Muscle of back (tissue), 13 donors: ENCODE measurements at places on chromosomes 12 and 14. TPM values are rescaled to one million over a fixed set of nuclear protein-coding genes. Genes with fewer than 3 reads are reported as not detected.

DNA sequence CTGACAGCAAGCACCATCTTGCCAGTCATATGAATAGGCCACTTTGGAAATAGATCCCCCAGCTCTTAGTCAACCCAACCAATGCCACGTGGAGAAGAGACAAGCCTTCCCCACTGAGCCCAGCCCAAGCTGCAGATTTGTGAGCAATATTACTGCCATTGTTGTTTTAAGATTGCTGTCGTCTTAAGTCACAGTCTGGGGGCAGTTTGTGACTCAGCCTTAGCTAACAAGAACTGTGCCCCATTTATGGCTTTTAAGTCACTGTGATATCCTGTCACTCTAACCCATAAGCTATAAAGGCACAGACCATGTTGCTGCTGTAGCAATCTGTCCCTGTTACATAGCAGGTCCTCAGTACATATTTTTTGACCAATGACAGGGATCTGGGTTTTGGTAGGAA is 464.2 kb downstream of the MED13L start:
- no peak for DNase-seq

OTOGL gene
- polyA plus RNA-seq: 0.54 TPM

GRCh38 chr12:90234472-90234871 is 525.8 kb upstream of the ATP2B1 start:
- DNase-seq: no peak

GRCh38 chr14:50531595-50532501 is 521 bp downstream of the MAP4K5 start:
- peak; percentile 90 for DNase-seq

GRCh38 chr12:54261815-54262402 is 18.0 kb downstream of the CBX5 start:
- DNase-seq: no peak

DNA sequence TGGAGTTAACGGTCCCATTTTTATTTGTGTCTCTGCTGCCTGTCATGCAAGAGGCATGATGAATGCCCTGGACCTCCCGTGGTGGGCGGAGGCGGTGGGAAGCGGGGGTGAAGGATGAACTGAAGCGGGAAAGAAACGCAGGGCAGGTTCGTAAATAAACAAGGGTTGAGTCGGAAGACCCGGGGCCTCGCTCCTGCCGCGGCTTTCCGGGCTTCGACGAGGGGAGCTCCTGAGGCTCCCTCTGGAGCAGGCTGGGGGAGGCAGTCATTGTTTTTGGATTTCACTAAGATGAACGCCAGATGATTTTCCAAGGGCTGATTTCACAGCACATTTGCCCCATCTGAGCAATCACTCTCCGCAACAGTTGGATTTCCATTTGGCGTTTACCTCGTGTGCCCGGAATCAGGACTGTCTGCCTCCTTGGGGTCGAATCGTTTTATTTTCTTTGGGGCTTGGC is 130.2 kb downstream of the SLC38A6 start:
- DNase-seq: peak; percentile 68

PARP11 gene
- polyA plus RNA-seq: 6.5 TPM

DNA sequence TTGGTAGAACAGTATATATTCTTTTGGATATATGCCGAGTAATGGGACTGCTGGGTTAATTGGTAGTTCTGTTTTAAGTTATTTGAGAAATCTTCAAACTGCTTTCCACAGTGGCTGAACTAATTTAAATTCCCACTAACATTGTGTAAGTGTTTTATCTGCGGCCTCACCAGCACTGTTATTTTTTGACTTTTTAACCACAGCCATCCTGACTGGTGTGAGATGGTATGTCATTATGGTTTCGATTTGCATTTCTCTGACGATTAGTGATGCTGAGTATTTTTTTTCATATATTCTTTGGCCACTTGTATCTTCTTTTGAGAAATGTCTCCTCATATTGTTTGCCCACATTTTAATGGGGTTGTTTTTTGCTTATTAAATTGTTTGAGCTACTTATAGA is 357.4 kb downstream of the C12orf50 start:
- DNase-seq: no peak

DNA sequence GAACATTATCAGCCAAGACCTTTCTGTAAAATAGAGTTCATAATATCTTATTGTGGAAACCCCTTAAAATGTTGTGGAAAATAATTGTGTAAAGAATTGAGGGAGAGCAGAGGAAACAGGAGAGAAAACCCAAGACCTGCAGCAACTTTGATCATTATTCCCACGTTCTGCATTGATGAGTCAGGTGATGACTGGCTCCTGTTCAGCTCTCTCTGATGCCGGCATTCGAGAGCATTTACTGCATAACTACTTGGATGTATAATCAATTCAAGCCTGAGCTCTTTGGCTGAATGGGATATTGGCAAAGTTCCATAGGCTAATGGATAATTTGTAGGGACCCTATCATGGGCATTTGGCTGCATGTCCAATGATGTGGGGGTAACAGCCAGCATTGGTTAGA is 176.3 kb upstream of the ARID2 start:
- DNase-seq: no peak

DNA sequence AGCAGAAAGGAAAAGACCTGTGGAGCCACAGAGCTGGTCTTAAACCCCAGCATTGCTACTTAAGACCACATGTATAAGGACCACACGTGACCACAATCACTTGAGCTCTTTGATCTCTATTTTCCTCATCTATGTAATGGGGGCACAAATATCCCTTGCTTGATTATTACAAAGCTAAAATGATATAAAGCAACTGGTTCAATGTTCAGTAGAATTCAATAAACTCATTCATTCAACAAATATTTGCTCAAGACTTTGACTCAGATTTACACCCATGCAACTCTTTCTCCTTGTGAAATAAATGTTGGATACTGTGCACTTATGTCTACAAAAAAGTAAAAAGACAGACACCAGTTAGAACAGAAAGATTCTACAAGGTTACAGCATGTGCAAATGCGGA is 21.9 kb upstream of the CHPT1 start:
- DNase-seq: no peak

KLRK1 gene
- 1.5 TPM for polyA plus RNA-seq

GRCh38 chr12:58249610-58250009 is 308.2 kb downstream of the ATP23 start:
- no peak for DNase-seq

- no peak for DNase-seq
These were observed 486.2 kb downstream of the NELL2 start for GRCh38 chr12:44389896-44390295.

DNA sequence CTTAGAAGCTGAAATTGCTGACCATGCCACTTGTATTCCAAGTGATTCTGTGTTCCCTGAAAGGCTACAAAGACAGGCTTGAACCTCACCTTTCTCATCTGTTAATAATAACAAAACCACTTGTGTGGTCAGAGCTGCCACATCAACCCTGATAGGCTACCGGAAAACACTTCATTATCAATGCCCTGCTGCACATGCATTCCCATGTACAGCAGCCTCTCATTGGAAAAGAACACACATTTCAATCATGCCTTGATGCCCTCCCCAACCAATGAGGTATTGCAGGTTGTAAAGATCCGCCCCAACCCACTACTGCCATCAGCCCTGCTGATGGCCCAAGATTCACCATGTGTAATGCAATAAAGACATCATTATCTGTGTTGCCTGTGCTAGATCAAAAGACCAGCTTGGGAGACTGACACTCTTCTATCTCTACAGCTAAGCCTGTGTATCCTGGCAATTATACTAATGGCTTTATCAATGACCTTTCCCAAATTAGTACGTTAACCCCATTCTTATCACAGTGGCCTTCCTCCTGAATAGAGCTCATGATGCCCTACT is 2.8 kb downstream of the GPR19 start:
- DNase-seq: no peak

DNA sequence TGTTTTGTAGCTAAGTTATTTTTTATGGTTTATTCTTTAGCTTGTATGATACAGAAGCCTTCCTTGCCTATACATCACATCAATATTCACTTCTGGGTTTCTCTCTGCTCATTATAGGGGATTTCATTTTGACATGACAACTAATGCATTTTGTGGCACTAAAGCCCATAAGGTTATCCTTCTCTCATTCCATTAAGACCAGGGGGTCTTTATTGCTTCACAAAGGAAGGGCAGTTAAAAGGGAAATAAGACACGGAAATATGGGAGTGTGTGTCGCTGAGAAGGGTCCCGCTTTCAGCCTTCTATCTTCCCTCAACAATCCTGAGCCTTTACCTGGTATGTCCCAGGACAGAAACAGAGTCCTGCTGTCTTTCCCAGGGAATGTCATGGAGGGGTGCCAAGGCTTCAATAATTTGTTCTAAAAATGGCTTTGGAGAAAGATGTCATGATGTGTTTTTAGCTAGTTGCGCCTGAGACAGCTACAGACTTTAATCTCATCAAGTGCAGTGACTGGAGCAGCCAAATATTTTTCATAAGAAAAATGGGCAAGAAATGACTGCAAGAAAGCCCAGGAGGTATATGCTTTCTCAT is 1145.4 kb upstream of the TMEM132C start:
- no peak for DNase-seq

DNA sequence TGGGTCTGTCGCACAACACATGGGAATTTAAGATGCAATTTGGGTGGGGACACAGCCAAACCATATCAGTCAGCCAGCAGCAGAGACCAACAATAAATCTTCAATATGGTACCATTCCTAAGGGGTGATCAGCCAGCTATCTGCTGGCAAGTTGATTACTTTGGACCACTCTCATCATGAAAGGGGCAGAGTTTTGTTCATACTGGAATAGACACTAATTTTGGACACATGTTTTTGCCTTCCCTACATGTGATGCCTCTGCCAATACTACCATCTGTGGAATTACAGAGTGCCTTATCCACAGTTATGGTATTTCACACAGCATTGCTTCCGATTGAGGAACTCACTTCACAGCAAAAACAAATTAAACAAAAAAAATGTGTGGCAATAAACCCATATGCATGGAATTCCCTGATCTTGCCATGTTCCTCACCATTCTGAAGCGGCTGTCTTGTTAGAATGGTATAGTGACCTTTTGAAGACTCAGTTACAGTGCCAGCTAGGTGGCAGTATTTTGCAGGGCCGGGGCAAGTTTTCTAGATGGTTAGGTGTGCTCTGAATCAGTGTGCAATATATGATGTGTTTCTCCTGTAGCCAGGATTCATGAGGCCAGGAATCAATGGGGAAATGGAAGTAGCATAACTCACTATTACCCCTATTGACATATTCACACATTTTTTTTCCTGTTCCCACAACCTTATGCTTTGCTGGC is 179.0 kb upstream of the IGF1 start:
- no peak for DNase-seq

DNA sequence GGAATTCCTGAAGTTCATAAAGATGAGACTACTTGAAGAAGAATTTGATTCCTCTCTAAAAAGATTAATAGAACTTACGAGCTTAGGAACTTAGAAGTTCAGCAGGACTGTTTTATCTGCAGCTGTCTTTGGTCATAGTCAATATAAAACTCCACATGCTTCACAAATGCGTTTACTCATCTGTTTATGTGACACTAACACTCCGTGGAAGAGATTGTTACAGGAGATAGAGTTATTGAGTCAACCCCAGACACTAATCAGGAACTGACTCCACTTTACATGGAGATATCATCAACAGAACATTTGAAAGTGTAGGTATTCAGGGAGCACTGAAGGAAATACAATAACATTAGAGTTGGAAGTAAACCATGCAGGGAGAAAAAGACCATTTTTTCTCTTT is 92.8 kb downstream of the LRFN5 start:
- DNase-seq: no peak

CACNA2D4 gene
- polyA plus RNA-seq: 1.3 TPM

DNA sequence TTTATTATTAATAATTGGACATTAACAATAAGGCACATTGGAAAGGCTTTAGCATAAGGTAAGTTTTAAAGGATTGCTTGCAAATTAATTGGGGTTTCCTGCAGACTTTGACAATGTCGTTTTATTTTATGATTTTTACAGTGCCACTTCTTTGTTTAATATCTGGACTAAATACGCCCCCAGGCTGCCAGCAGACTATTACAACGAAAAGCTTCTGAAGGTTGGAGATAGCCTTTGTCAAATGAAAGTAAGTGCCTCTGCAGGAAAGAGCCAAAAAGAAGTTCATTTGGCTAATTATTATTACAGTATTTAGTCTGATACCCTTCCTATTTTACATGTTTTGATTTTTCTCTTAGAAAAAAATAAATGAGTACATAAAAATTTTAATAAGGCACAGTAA is 11.3 kb downstream of the CFAP54 start:
- DNase-seq: no peak

- DNase-seq: no peak
These were observed 103.9 kb downstream of the AKAP6 start for GRCh38 chr14:32432813-32433538.

- no peak for DNase-seq
These were observed 8.5 kb upstream of the PLEKHH1 start for GRCh38 chr14:67524634-67524963.

TPH2 gene
- polyA plus RNA-seq: not detected

DNA sequence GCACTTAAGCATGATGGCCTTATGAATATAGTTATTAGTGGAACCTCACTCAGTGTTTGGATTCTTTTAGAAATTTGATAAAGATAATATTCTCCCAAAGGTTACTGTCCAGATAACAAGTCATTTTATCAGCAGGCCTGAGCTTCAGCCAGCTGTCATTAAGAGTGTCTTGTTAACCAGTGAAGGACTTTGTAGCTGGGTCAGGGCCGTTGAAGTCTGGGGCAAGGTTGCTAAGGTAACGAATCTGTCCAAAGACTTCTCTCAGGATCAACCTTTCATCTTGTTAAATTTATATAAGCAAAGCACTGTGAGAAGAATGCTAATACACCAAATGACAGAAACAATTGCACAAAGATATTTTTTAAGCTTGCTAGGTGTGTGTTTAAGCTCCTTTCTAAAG is 271.3 kb upstream of the TMPO start:
- DNase-seq: no peak

DNA sequence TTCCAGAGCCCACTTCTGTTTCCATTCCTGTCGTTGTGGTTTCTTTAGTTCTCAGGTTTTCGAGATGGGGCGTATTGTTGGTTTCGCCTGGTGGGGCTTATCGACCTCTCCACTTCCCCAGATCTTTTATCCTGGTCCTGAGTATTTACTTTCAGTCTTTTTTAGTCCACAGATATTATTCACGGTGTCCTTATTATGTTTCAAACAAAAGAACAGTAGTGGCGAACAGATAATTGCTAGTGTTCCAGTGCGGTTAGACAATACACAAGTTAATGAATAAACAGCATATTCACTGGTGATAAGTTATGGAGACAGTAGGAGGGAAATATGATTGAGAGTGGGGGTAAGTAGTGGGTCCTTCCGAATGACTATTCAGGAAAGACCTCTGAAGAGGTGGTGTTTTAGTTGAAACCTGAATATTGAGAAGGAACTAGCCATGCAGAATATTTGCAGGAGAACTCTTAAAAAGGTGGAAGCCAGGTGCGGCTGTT is 668 bp downstream of the TMEM260 start:
- DNase-seq: no peak

GRCh38 chr12:93689076-93689834 is 12.1 kb downstream of the CRADD start:
- no peak for DNase-seq

DNA sequence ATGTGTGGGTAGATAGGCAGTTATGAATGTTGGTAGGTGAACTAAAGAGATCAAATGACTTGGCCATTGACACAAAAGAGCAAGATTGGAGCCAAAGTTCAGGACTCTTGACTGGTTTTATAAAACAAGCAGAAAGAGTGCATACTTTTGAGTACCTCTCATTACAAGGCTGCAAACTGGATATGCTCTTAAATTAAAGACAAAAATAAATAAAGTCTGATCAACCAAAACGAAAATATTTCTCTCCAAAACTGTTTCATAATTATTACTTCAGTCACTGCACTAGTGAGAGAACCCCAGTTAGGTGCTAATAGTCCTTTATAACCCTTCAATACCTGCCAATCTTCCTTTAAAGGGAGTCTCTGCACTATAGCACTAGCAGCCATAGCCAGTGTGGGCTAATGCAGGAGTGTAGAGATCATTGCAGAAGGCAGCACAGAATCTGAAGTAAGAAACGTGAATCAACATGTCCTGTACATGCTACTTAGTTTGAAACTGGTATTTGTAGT is 147.1 kb downstream of the FOXA1 start:
- no peak for DNase-seq

TMEM52B gene
- 0.28 TPM for polyA plus RNA-seq
